ENCODE measurements at places on chromosomes 12 and 14.

DNA sequence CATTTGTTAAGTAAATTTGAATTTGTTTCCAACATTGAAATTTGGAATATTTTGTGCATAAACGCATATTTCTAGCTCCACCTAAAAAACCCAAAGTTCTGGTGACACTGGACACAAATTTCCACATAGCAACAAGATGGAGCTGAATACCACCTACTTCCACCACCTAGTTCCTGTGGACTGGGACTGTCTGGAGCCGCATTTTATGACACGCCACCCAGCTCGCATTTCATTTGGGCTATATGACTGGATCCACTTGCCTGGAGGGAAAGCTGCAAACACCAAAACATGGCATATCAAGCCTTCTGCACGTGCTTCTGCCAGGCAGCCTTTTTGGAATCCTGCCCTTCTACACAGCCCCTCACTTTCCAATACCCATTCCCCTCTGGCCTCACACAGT, 173.4 kb downstream of the KIF21A start:
- no peak for DNase-seq

DNA sequence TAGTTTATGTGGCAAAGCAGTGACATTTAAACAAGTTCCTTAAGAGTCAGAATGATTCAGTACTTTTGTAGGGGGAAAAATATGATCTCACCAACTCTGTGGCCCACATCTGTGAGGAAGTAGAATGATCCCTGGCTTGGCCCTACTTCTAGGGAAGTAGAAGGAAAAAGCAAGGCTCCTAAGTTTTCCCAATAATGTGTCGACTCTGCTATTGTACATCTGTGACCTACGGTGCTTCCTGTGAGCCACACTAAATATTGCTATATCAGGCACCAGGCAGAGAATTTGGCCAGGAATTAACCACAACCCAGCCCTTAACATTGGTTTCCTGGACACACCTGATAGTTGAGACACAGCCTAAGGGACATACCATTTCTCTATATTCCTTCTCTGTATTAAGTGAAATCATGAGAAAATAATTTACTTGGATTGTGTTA, 9.3 kb upstream of the NID2 start:
- DNase-seq, result no peak

GRCh38 chr12:54932691-54933090, 51.9 kb downstream of the TESPA1 start:
- DNase-seq, result no peak

DNA sequence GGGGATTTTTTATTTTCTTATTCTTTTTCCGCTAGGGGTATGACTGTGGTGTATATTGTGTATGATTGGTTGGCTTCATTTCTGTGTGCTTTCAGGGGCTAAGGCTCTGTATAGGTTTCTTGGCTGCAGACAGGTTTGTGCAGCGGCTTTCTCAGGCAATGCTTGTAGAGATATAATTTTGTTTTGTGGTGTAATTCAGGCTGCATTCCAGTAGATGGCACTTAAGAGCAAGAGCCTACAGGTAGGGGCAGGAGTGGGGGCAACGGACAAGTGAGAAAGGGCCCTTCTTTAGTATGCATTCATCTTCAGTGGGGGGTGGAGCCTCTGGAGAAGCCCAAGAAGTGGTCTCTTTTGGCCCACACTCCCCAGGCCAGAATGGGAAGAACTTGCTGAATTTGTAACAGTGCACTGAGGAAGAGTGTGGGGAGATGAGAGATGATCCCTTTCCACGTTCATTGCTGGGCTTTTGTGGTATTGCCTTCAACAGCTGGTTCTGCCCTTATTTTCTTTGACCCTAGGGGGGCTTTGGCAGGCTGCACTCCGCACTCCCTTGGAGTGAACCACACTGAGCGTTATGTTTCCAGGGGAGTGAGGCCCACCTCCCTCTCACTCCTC, 78.6 kb downstream of the IFNG-AS1 start:
- DNase-seq, result no peak

GRCh38 chr14:60215520-60216420, 33.3 kb upstream of the PPM1A start:
- DNase-seq, result no peak

DNA sequence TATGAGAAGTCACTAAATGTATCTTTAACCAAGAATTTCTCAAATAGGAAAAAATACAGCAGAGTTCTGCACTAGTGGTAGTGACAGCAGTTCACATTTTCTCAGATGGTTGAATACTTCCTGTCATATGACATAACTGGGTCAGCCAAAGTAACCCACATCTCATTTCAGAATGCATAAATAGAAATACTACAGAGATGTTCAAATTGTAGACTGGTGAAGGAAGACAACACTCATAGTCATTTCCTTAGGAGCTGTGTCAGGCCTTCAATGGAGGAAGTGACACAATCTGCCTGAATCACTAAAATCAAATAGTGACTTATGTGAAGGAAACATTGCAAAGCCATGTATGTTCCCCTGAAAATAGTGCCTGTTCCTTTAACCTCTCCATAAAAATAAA, 32.4 kb downstream of the FERMT2 start:
- DNase-seq, result peak; percentile 27

- no peak for DNase-seq
Observed at GRCh38 chr12:92930421-92930820, 1.3 kb upstream of the EEA1 start.

DNA sequence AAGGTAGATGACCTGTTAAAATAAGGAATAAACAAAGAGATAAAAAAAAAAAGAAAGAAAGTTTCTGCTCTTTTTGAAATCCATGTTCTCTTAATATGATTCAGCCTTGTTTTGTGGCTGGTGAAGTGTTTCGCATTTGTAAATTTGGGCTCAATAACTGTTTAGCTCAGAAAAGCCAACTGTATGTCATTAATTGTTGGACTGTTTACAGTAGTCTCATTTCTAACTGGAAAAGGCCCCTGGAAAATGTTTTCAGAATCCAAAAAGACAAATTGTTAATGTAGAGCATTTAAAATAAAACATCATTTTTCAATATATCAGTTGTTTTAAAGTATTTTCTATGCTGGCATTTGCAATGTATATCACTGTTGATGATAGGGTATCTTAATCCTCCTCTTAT, 47.4 kb upstream of the DYRK2 start:
- no peak for DNase-seq

- no peak for DNase-seq
Observed at GRCh38 chr12:111322336-111323250, 46.3 kb downstream of the PHETA1 start.

DNA sequence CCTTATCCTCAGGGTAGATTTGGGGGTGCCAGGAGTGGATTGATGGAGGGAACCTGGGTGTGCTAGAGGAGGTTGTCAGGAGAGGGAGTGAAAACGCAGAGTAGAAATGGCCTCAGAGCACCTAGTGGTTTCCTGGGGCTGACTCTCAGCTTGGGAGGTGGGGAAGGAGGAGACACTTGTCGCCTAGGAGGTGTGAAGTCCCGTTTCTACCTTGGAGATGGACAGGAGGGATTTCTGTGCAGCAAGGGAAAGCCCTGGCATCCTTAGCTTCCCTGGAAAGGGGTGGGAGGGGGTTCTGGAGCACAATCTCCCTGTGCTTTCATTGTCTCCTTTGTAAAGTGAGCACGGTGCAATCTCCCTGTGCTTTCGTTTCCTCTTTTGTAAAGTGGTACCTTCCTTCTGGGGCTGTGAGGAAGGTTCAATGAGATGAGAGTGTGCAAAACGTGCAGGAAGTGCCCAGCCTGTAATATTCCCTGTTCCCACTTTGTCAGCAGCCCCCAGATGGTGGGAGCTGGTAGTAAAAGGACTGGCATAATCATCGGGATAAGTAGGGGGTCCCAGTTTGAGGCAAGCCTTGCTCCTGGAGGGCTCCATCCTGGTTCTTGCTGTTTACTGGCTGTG, 1.6 kb downstream of the OAS3 start:
- no peak for DNase-seq

DNA sequence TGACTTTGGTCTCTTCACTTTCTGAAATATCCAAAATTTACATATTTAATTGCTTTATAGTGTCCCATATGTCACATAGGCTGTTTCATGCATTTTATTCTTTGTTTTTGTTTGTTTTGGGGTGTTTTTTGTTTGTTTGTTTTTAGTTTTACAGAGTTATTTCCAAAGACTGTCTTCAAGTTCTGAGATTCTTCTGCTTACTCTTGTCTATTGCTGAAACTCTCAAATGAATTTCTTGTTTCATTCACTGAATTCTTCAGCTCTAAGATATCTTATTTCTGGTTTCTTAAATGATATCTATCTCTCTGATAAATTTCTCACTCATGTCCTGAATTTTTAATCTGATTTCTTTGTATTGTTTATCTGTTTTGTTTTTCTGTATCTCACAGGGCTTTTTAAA, 412.0 kb upstream of the ATP2B1 start:
- no peak for DNase-seq

- no peak for DNase-seq
Observed at GRCh38 chr12:4275870-4276301, 2.3 kb downstream of the CCND2 start.

DNA sequence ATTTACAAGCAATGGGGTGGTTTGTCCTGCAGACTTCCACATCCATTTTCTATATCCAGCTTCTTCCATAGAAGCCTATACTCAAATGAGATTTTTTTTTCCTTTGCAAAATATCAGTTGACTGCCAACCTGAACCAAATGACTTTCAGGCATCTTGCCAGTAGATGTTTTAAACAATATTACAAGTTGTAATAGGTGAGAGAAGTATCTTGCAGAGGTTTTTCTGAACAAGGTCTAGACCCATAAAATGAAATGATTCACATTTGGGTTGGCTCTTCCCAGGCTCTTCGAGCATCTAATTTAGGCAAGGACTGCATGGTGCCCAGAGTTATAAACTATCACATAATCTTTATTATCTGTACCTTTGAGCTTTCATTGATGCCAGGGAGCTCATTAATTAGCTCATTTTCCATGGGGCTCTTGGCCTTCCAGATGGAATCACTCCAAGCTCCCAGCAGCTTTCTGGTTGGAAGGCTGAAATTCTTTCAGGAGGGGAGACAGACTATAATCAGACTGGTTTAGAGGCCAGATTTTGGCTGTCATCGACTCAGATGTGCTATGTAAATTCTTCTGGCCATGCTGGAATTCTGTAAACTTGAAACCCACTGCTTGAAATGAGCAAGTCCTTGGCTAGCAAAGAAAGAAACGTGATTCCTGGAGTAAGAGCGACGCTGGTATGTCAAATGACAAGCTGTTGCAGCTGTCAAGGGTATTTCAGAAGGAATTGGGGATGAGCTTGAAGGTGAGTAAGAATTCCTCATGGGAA, 32.2 kb upstream of the DICER1 start:
- DNase-seq, result no peak

DNA sequence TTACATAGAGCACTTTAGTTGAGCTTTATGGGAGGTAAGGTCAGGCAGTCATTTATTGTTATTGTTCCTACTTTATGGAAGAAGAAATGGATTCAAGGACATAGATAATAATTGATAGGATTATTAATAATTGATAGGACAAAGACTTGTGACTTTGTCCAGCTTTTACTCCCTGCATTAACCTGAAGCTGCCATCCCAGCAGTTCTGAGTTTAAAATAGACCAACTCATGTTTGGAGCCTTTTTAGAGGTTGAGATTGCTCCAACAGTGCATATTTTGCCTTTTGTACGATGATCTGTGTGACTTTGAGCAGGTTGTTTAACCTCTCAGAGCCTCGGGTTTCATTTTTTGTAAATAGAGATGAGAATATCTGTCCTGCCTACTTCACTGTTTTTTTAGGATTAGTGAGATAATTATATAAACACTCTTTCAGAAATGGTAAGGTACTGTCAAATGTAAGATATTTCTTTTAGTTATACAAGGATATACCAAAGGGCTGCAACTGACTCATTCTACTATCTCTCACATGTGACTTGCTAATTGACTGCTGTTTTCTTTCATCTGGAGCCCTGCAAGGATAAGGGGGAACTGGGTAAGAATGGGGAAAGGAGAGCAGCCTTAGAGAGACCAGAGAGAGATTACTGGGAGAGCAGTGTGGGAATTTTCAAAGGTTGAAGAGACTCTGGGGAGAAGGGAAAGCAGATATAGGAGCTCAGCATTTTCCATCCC, 15.3 kb downstream of the WDR20 start:
- no peak for DNase-seq

- DNase-seq, result no peak
Observed at GRCh38 chr12:110117956-110118685, 6.0 kb upstream of the IFT81 start.

- no peak for DNase-seq
Observed at GRCh38 chr14:68939893-68940613, 39.0 kb downstream of the ACTN1 start.

DNA sequence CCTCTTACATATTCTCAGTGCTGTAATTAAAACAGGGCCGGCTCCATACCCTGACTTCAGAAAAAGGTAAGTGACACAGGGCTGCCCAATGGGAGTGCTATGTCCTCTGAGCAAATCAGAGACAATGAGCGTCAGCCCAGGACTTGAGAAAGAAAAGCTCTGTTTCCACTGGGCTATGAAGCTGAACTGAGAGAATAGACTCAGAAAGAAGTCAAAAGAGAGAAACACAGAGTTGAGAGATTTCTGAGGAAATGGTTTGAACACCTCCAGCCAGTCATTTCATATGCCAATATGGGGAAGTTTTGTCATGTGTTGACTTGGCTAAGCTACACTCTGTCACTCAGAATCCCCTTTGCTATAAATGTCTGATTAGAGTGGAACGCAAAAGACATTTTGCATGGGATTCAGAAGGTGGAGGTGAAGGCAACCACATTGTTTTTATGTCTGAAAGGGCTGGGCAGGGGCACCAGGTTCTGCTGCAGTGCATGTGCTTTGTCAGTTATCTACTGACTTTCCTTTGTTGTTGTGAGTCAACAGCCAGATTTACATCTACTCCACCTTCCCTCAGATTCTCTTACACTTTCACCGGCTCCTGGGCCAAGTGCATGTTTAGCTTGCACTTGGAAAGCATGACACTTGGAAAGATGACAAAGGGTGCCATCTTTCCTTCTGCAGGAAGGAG, 313.3 kb downstream of the DUSP6 start:
- DNase-seq, result peak; percentile 26

DNA sequence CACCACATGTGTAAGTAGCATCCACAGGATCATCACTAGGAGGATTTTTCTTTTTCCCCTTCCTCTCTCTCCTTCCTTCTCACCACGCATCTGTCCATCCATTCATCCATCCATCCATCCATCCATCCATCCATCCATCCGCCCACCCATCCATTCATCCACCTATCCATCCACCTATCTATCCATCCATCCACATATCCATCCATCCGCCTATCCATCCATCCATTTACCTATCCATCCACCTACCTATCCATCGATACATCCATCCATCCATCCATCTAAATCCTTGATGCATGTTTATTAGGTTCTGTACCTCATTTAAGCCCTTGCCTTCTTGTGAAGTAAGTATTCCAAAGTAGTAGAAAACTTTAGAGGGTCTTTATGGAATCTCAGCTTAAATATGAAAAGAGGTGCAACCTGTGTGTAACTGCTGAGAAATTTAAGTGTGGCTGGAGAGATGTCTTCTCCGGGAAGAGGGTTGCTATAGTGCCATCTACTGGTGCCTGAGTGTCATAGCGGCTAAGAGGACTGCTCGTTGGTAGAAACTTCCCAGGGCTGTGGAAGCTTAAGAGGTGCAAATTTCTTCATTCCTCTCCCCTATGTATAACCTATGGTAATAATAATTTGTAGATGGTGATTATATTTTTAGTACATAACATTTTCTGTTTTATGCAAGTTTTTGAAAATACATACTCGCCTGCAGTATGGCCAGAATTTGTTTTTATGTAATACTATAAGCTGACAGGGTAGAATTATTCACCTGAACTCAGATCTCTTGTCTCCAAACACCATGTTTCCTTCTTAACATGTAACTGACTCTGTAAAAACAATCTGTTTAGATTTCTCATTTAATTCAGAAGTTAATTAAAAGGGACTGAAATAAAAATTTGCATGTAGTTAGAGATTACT, 46.0 kb downstream of the MYO1H start:
- peak; percentile 48 for DNase-seq

All from stimulated activated CD4-positive, alpha-beta T cell treated with anti-CD3 and anti-CD28 coated beads, Interleukin-4, amount 100 ng/mL, for 24 hours (primary cell).